ENCODE measurements at places on chromosomes 1 and 21.
A peak's percentile ranks its signal among the peaks of the same experiment; 100 is the strongest.

GRCh38 chr1:43279666-43280065, 5.7 kb downstream of the C1orf210 start:
- no peak for DNase-seq

DNA sequence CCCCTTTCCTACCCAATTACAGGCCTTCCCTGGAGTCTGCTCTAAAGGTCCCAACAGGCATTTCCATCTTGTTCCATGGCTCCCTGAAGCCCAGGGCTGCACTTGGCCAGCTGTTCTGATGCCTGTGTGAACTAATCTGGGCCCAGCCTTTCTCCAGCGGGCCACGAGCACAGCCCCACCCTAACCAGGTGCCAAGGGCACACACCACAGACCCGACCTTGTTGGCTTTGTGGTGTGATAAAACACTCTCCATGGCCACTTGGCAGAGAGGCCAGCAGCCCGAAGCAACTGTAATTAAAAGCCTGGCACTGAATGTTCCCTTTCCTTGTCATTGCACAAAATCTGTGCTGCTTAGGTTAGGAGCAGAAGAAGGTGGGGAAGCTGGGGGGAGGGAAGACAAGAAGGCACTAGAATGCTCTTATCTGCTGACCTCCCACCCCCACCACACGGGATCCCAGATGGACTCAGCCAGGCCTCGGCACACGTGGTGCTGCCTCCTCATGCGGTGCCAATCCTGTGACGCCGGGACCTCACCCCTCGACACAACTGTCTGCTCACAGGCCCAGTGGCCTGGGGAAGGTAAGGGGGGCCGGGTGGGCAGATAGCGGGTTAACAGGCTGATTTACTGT, 9.9 kb downstream of the HCRTR1 start:
- DNase-seq = no peak

- DNase-seq = no peak
These were observed 10.7 kb upstream of the IFNAR1 start for GRCh38 chr21:33314111-33314510.

DNA sequence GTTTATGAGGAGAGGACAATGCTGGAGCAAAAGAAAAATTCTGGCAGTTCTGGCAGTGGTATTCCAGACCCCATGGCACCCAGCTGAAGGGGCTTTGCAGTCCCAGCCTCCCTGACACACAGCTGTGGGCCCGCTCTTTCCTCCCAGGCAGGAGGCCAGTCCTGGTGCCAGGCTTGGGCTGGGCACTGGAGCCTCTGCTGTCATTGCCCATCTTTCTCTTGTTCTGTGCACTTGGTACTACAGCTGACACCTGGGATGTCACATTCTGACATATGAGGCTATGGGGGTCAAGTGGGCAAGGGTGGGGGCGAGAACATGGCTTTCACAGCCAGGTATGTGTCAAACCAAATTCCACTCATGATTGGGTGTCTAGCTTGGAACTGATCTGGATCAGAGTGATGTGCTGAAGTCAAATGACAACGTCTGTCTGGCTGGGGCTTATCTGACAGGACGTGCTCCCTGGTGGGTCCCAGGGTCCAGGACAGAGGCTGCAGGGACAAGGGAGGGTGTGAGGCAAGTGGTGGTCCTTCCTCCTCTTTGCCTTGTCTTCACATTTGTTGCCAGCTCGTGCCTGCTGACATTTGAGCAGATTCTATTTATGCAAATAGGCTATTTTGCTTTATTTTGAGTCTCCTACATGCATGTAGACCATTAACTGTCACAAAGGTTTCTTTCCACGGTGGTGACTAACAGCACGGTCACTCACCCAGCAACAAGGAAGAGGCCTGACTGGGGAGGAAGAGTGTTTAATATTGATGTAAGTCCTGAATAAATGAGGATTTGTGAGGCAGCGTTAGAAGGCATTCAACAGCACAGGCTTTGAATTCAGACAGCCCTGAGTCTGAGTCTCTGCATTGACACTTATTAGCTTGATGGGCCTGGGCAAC, 336.3 kb downstream of the PBX1 start:
- no peak for DNase-seq

DNA sequence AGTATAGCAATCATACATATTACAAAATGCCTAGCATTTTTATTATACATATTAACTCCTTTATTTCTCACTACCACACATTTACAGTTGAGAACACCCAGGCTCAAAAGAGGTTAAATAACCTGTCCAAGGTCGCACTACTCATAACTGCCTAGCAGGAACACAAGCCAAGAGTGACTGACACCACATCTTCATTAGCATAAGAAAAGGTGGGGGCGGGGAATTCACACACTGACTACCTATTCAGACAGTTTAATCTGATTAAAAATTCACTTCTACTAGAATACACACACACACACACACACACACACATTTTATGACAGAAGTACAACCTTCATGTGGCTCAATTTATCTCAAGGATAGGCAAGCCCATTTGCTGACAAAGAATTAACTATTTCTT, 77.8 kb upstream of the CACHD1 start:
- no peak for DNase-seq

- peak; percentile 45 for DNase-seq
These were observed 95.4 kb upstream of the KLHDC7A start for GRCh38 chr1:18385239-18385790.

Data from ureter (tissue), 1 donor.